ENCODE measurements at places on chromosomes 5 and 9.
A peak's percentile ranks its signal among the peaks of the same experiment; 100 is the strongest.

GRCh38 chr5:112551419-112552032 is 132.4 kb upstream of the EPB41L4A start:
- no peak for DNase-seq

DNA sequence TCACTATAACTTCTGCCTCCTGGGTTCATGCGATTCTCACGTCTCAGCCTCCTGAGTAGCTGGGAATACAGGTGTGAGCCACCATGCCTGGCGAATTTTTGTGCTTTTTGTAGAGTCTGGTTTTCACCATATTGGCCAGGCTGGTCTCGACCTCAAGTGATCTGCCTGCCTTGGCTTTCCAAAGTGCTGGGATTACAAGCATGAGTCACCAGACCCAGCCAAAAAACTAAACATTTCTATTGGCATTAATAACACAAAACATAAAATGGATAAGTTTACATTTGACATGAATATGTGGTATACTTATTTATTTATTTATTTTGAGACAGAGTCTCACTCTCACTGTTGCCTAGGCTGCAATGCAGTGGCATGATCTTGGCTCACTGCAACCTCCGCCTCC is 13.6 kb upstream of the REEP5 start:
- DNase-seq, result no peak

GRCh38 chr5:115430374-115430773 is 114.2 kb downstream of the FEM1C start:
- no peak for DNase-seq

DNA sequence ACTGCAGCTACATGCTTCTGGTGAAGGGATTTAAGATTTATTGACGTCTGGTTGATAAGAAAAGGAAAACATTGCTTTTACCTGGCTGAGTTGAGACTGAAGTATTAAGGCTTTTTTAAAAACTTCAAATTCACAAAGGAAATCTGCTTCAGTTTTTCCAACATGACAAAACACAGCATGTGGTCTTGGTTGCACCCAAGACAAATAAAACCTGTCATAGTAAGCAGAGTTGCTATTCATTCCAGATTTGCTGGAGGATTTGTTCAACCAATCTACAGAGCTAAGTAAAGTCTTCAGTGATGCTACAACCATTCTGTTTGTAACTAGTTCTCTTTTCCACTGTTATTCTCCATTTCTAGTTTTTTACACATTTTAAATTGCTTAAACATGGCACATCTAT is 11.3 kb downstream of the C5orf63 start:
- no peak for DNase-seq

GRCh38 chr5:158519433-158520021 is 580.2 kb downstream of the EBF1 start:
- no peak for DNase-seq

DNA sequence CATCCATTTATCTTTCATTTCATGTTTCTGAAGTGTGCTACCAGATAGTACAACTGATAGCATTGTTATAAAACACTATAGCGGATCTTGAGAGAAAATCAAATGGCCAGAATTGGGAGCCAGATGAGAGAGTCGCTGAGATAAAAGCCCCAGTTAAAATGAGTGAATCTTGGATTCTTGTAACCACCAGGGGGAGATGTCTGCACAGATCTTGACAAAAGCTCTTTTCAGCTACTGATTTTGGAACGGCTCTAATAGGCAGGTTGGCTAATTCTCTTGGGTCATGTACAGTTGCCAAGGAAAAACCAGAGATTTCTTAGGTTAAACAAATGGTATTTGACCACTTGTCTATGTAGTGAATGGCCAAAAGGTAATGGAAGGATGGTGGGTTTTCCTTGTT is 21.7 kb downstream of the F2RL2 start:
- no peak for DNase-seq

- DNase-seq, result peak; percentile 83
Observed at GRCh38 chr5:179257176-179257682, 88.0 kb downstream of the ADAMTS2 start.

- no peak for DNase-seq
Observed at GRCh38 chr5:180456792-180457191, 37.4 kb upstream of the CNOT6 start.

- no peak for DNase-seq
Observed at GRCh38 chr5:165029099-165029870, 1523.9 kb downstream of the MAT2B start.

GRCh38 chr5:84383296-84383815 is 1.3 kb downstream of the EDIL3 start:
- no peak for DNase-seq

- DNase-seq, result no peak
Observed at GRCh38 chr5:41415242-41415641, 95.2 kb downstream of the PLCXD3 start.

GRCh38 chr5:97101189-97101910 is 41.1 kb downstream of the LIX1 start:
- no peak for DNase-seq

DNA sequence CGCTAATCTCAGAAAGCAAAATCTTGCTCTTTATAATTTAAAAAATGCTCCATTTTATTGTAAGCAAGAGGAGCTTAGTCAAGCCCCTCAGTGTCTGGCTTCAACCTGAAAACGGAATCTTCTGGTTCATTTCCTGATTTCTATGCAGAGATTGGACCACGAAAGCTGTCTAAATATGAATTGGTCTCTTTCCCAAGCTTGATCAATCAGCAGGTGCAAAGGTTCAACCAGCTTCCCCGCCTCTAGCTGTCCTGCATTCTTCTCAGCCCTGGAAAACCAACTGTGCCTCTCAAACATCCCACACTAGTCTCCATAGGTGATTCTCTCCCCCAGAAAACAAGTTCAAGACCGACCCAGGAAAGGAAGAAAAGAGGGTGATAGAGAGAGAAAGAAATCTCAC is 34.5 kb downstream of the FNBP1 start:
- no peak for DNase-seq

GRCh38 chr9:76620996-76621395 is 143.2 kb upstream of the PCA3 start:
- DNase-seq, result no peak

- peak; percentile 60 for DNase-seq
Observed at GRCh38 chr5:172946146-172946545, 13.1 kb upstream of the RPL26L1 start.

DNA sequence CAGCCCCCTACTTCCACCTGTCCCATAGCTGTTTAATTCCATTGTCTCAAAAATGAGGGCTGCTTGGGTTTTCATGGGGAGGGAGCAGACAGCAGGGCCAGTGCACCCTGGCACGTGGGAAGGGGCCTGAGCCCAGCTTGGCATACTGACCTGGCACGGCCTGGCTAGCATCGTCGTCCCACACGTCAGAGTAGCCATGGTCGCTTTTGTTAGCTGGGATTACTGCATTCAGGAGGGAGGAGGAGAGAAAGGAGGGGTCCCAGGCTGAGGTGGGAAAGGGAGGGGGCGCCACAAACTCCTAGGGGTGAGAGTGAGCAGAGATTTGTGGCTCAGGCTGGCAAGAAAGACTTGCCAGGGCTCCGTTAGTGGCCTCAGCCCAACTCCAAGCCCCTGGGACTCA is 21.1 kb upstream of the CYSTM1 start:
- no peak for DNase-seq

GRCh38 chr5:134224888-134225779 is 739 bp downstream of the PPP2CA start:
- peak; percentile 89 for DNase-seq

GRCh38 chr9:13911473-13911872 is 402.5 kb downstream of the NFIB start:
- no peak for DNase-seq

GRCh38 chr9:29241320-29241719 is 1668.0 kb upstream of the C9orf72 start:
- no peak for DNase-seq

DNA sequence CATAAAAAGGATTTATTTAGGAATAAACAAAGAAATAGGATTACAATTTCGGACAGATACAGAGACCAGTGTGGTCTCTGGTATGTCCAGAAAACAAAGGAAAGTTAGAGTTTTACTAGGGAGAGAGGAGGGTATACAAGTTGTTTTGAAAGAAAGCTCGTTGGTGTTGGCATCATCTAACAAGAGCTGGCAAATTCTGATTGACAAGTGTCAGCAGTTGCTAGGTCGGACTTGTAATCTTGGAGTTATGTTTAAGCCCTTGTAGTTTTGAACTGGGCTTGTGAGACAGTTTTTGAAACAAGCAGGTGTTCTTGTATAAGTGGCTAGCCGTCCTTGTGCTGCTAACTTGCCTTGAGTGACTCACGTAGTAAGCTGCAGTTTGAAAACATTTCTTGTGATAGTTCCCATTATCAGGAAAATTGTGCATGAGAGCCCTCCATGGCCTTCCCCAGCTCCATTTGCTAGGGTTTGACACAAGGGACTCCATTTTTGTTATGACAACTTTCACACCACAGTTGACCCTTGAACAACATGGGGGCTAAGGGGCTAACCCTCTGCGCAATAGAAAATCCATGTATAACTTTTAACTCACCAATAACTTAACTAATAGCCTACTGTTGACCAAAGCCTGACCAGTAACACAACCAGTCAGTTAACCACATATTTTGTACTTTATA is 48.1 kb downstream of the ZNF622 start:
- DNase-seq, result no peak

DNA sequence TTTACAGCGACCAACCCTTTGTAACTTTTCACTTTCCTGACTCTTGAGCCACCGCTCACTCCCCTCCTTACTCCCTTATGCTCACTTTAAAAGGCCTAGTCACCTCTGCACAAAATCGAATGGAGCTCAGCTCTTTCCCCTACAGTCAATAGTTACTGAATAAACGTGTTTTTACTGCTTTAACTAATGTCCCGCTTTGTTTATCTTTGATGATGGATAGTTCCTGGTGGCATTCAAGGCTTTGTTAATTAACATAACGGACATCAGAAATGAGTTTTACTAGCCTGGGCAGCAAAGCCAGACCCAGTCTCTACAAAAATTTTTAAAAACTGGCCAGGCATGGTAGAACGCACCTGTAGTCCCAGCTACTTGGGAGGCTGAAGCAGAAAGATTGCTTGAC is 5.0 kb downstream of the SERINC5 start:
- no peak for DNase-seq

- no peak for DNase-seq
Observed at GRCh38 chr5:76763136-76763535, 47.2 kb downstream of the F2R start.

DNA sequence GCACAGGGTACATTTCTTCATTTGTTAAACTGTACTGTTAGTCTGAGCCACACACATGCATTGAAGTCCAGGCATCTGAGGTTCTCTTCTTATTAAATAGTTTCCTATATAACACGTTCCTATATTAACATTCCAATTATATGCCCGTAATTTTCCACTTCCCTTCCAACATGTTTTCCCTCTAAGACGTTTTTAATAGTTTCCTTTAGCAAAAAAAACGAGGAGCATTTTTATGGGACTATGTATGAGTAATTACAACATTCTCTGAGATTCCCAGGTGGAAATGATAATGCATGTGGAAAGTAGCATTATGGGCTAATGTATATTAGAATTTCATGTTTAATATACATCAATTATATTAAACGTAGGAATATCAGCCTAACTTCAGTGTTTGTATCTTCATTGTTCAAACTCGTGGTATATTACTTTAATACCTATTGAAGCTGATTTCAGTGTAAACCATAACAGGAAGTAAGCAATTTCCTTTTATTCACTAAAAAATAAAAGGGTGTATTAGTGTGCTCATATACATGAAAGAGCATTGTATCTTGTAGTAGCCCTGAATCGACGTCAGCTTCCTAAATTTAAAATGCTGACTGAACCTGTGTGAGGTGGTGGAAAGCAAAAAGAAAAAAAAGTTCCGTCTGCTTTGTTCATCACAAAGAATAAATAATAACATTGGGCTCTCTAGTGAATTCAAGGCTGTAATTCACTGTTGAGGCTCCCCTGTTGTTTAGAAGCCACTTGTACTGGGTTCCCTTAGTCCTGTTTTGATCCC is 11.3 kb downstream of the SMARCA2 start:
- DNase-seq, result no peak

DNA sequence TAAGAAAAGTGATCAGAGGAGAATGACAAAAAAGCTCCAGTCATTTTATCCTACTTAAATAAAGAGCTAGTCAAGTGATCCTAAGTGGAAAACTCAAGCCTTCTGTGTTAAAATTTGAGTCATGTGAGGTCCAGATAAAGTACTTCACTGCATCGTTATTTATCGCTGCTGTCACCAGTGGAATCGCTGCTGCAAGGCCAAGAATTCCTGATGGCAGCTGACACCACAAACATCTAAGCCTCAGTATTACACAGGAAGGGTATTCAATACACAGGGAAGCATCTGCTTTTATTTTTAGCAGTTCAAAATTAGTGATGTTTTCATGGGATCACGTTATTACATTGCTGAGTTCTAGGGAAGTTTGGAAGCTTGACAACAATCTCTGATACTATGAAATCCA is 190.3 kb downstream of the GOLPH3 start:
- DNase-seq, result no peak

DNA sequence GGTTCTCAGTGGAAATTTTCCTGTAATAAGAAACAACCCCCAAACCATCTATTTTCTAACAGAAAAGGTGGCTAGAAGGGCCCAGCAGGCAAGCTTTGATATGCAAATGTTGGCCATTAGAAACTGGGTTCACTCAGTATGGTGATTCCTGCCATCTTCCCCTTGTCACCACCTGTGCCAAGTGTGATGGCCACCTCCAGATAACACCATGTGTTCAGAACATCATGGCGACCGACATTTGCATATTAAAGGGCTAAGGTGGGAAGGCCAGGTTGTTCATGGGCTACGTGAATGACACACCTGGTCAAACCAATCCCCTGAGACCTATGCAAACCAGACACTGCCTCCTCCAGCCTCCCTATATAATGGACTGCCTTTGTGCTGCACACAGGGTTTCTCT is 20.4 kb downstream of the FOXE1 start:
- DNase-seq, result no peak

- no peak for DNase-seq
Observed at GRCh38 chr5:77235846-77236721, 25.6 kb downstream of the PDE8B start.

GRCh38 chr5:173693670-173694069 is 77.2 kb upstream of the BOD1 start:
- DNase-seq, result no peak

- DNase-seq, result no peak
Observed at GRCh38 chr5:64978546-64978945, 209.8 kb downstream of the CWC27 start.

- DNase-seq, result no peak
Observed at GRCh38 chr5:150487199-150488061, 20.5 kb upstream of the NDST1 start.

- DNase-seq, result no peak
Observed at GRCh38 chr5:59069438-59070079, 486.7 kb downstream of the RAB3C start.

DNA sequence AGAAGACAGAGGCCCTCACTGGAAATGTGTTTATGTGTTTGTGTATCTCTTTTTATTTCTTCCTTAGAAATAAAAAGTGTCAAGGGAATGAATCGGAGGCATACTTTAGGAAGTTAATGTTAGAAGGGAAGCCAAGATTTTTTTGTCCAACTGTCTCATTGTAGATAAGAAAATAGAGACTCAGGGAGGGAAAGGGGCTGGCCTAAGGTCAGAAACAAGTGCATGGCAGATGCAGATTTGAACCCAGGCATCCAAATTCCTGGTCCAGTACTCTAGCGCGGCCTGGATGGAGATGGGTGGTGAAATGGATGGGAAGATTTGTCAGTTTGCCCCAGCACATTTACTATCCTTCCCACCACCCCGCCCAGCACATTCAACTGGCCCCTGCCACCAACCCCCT is 19.8 kb upstream of the TNIP1 start:
- DNase-seq, result no peak

GRCh38 chr5:44646016-44646415 is 162.7 kb upstream of the MRPS30 start:
- no peak for DNase-seq

Data from posterior vena cava (tissue), 2 donors.